Lung (tissue), 17 donors: ENCODE measurements at places on chromosomes 2 and 18. TPM values are rescaled to one million over a fixed set of nuclear protein-coding genes. Genes with fewer than 3 reads are reported as not detected.

SUPT7L gene
- 23.8 TPM for polyA plus RNA-seq

AAMP gene
- polyA plus RNA-seq, result 84.2 TPM

CAPN14 gene
- polyA plus RNA-seq, result 0.06 TPM

MAP3K19 gene
- 1.9 TPM for polyA plus RNA-seq

TMEM17 gene
- 2.1 TPM for polyA plus RNA-seq

DLGAP1 gene
- 0.54 TPM for polyA plus RNA-seq

STEAP3 gene
- 8.1 TPM for polyA plus RNA-seq

PROC gene
- 0.22 TPM for polyA plus RNA-seq

GRCh38 chr2:128472789-128473174 lies 154.1 kb upstream of the HS6ST1 start:
- H3K4me1 ChIP-seq, result no peaks in the 10 kb centered on the region
- H3K36me3 ChIP-seq, result no peaks in the 10 kb centered on the region
- no peaks in the 10 kb centered on the region for H3K27me3 ChIP-seq
- H3K27ac ChIP-seq, result no peak overlapping the region
- DNase-seq, result no peak

DNA sequence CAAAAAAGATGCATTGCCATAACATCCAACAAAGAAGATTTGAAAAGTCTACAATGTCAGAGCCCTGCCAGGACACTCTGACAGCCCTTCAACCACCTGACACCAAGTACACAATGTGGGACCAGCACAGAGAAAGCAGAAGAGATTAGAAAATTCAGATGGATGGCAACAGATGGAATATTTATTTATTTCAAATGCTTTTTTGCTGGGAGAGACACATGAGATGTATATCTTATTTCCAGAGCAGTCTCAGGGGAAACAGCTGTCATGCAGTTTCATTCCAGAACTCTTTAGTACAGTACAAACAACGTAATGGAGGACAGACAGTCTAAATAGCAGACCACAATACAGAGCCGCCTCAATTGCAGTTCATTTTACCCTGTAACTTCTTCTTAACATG lies 110.1 kb downstream of the MAIP1 start:
- H3K36me3 ChIP-seq, result no peaks in the 10 kb centered on the region
- no peak overlapping the region for H3K4me3 ChIP-seq
- no peak overlapping the region for H3K27ac ChIP-seq
- no peak for DNase-seq
- H3K27me3 ChIP-seq, result no peaks in the 10 kb centered on the region

DNA sequence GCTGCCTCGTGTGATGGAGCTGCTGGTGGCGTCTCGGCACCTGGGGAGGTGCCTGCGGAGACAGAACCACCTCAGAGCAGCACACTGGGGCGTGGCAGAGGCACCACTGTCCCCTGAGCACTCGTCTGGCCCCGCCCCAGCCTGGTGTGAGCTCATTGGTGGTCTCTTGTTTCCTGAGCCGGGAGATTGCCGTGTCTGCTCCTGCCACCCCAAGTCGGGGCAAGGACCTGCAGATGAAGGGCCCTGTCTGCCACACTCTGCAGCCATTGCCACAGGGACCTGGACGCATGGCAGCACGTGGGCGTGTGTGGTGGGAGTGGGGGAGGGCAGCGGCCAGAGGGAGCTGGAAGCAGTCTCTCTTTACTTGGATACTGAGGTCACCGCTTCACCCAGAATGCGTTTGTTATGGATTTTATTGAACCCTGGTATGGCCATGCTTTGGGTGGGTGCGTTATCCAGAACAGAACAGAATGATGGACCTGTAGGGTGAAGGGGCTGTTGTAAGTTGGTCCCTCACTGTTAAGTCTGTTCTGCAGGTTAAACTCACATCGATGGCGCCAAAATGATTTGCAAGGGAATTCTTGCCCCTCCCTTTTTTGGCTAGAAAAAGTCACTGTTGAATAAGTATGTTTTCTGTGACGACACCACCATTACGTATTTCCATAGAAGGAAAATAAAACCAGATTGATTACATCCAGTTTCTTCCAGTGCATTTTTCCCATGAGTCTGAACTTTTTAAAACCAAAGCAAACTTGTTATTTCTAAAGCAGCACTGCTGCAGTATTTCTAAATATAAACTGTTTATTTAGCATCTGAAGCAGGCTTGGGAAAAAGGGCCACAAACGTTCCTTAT lies 92.0 kb downstream of the USP40 start:
- no peaks in the 10 kb centered on the region for H3K27me3 ChIP-seq
- no peak overlapping the region for H3K27ac ChIP-seq
- H3K4me1 ChIP-seq, result no peaks in the 10 kb centered on the region
- H3K4me3 ChIP-seq, result no peak overlapping the region
- H3K36me3 ChIP-seq, result peaks cover 6% of the 10 kb centered on the region
- DNase-seq, result no peak

- peaks cover 11% of the 10 kb centered on the region for H3K4me1 ChIP-seq
- DNase-seq, result peak; percentile 69
- no peaks in the 10 kb centered on the region for H3K36me3 ChIP-seq
- H3K27me3 ChIP-seq, result no peaks in the 10 kb centered on the region
- H3K4me3 ChIP-seq, result no peak overlapping the region
Observed at GRCh38 chr2:120442923-120443571, 97.1 kb downstream of the INHBB start.

- DNase-seq, result no peak
- H3K27ac ChIP-seq, result no peak overlapping the region
- no peaks in the 10 kb centered on the region for H3K36me3 ChIP-seq
- H3K4me3 ChIP-seq, result no peak overlapping the region
- H3K4me1 ChIP-seq, result no peaks in the 10 kb centered on the region
Observed at GRCh38 chr2:133352719-133353118, 215.5 kb downstream of the NCKAP5 start.

GRCh38 chr18:44938720-44939665 lies 258.3 kb downstream of the SETBP1 start:
- H3K36me3 ChIP-seq, result no peaks in the 10 kb centered on the region
- H3K27me3 ChIP-seq, result no peaks in the 10 kb centered on the region
- no peak overlapping the region for H3K27ac ChIP-seq

- H3K4me1 ChIP-seq, result peaks cover 39% of the 10 kb centered on the region
- no peaks in the 10 kb centered on the region for H3K36me3 ChIP-seq
- no peak overlapping the region for H3K27ac ChIP-seq
Observed at GRCh38 chr2:85732467-85733120, 21.2 kb upstream of the ATOH8 start.

DNA sequence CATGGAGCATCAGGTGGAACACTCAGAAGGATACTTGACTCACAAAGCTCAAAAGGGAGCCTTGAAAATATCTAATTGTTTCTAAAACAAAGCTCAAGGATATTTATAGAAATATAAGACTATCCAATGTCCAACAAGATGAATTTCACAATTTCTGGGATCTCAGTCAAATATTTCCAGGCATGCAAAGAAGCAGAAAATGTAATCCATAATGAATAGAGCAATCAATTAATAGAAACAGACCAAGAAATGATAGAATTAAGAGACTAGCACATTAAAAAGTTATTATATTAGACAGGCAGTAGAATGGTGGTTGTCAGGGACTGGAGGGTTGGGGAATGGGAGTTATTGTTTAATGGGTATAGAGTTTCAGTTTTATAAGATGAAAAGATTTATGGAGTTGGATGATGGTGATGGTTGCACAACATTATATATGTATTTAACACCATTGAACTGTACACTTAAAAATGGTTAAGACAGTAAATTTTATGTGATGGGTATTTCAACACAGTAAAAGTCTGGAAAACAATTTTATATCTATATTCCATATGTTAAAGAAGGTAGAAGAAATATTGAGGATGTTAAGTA lies 189.9 kb upstream of the PIEZO2 start:
- no peak overlapping the region for H3K4me3 ChIP-seq
- no peaks in the 10 kb centered on the region for H3K4me1 ChIP-seq
- H3K36me3 ChIP-seq, result no peaks in the 10 kb centered on the region
- H3K27ac ChIP-seq, result no peak overlapping the region
- no peaks in the 10 kb centered on the region for H3K27me3 ChIP-seq

- no peak overlapping the region for H3K4me3 ChIP-seq
- peaks cover 2% of the 10 kb centered on the region for H3K36me3 ChIP-seq
- no peak overlapping the region for H3K27ac ChIP-seq
- no peaks in the 10 kb centered on the region for H3K4me1 ChIP-seq
- DNase-seq, result no peak
Observed at GRCh38 chr2:60888853-60889252, 7.5 kb downstream of the REL start.
